ENCODE measurements at places on chromosomes 7 and 10.

DNA sequence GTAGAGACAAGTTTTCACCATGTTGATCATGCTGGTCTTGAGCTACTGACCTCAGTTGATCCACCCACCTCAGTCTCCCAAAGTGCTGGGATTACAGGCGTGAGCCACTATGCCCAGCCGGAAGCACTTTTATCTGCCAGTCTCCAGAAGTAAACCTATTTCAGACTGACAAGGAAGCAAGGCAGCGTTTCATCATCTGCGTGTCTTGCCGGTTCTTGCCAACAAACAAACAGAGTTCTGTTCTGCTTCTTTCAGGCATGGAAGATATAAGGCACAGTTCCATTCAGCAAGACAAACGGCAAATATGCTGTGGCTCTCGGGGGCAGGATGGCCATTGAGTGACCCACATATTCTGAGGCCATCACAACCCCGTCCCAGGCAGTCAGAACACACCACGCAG lies 15.5 kb upstream of the LARP4B start:
- DNase-seq, result no peak

DNA sequence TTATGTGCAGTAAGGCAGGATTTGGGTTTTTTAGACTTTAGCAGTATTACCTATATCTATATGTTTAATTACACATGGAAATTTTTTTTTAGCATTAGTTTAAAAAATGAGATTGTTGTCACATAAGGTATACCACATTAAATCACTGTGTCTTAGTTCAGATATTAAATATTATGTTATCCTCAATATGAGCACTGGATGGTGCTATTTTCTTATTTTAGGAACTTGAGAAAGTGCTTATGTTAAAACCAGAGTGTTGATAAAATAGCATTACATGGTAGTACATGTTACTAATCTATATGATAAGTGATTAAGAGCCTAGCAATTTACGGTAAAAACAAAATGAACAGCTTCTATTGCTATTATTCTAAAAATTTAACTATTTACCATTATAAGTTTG lies 28.8 kb downstream of the MIOS start:
- no peak for DNase-seq

GRCh38 chr10:116802876-116803275 lies 46.4 kb upstream of the ENO4 start:
- DNase-seq, result no peak

DNA sequence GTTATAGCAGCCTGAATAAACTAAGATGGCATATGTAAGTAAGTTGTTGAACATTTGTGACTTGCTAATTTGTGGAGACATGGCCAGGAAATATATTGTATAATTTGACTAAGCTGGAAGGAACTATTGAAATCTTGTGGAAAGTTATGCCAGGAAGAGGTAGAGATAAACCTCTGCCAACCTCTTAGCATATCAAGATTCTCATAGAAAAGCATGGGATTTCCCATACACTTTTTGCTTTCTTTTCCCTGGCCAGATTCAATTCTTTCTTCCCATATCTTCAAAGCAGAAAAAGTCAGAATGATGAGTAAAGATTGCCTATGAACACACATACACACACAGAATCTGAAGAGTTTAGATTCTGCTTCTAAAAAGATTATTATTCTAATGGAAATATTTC lies 216.2 kb downstream of the SEMA3D start:
- DNase-seq, result no peak

DNA sequence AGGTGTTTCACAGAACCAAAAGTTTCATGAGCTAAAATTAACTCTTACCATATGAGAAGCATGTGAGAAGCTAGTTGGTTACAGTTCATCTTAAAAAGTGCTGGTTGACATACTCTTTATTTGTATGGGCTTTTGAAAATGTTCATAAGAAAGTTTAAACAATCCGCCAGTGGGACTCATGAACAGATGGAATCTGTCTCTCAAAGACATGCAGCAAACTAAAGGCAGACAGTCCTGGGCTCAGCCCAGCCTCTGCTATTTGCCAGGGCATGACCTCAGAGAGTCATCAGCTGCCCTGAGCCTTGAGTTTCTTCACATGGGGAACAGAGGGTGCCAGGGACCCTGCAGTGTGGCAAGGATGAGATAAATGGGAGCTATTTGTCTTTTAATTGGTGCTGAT lies 3.2 kb downstream of the PYROXD2 start:
- no peak for DNase-seq

- DNase-seq, result no peak
Observed at GRCh38 chr7:21412410-21412851, 15.5 kb upstream of the SP4 start.

- DNase-seq, result no peak
Observed at GRCh38 chr7:1669954-1670893, at the start of gene ELFN1. ELFN1 (plus strand) TSS chr7:1670277; CDS start chr7:1744597, 74,320 bp downstream.

DNA sequence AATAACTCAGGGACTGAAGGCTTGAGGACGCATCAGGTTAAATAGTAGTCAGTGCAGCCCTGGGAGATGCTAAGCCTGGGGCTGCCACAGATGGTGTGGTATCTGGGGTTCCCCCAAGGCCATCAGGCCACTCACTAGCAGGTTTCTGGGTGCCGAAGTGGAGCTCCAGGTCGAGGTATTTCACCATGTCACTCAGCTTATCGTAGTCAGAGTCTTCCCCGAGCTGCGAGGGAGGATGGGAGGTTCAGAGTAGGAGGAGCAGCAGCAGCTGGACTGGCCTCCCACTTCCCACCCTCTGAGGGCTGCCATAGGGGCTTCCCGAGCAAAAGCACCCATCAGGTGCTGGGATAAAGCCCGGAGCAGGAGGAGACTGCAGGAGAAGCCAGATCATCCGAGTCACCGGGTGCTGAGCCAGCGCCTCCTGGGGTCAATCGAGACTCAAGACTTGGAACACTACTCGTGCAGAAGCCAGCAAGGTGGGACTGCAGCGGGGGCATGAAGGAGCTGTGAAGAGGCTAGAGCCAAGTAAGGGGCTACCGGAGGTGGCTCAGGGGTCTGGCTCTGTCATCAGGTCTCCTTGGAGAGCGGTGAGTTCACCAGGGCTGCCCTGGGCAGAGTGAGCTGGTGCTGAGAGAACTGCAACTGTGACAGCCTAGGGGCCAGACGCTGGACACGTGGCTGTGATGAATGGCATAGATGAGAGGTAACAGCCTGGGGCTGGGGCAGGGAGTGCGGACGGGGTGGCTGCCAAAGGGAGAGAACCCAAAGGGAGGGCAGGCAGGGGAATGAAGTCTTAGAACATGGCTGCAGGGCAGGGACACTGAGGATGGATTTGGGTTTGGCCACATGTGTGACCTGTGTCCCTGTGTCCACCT lies 45.3 kb downstream of the GRID2IP start:
- no peak for DNase-seq

DNA sequence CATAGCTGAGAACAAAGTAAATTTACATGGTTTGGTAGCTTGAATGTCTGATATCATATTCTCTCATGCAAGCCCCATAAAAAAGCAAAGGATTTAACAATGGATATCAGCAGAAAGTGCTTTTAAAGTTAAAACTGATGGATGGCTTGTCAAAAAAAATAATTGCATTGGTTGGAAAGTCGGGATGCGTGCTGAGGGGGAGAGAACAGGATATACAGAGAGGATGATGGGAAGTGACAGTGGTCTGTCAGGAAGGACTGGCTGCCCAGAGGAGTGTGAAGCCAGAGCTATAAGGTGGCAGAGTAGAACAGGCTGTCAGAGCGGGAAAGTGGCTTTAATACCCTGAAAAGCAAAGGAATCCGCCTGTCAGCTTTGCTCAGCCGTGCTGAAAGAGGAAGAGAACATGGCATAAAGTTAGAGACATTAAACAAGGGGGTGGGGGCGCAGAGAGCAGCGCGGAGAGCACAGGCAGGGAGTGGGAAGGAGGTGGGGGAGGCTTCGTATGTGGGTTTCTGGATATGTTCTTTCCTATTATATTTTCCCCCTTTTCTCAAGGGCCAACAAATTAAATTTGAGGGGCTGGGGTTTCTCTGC lies 493.0 kb downstream of the LRMDA start:
- no peak for DNase-seq

GRCh38 chr10:125820701-125821100 lies 2.4 kb downstream of the UROS start:
- DNase-seq, result no peak

Data from activated CD8-positive, alpha-beta memory T cell treated with anti-CD3 and anti-CD28 coated beads for 1 hour (primary cell).